Breast epithelium (tissue), 4 donors: ENCODE measurements at places on chromosomes 2 and 18.

DNA sequence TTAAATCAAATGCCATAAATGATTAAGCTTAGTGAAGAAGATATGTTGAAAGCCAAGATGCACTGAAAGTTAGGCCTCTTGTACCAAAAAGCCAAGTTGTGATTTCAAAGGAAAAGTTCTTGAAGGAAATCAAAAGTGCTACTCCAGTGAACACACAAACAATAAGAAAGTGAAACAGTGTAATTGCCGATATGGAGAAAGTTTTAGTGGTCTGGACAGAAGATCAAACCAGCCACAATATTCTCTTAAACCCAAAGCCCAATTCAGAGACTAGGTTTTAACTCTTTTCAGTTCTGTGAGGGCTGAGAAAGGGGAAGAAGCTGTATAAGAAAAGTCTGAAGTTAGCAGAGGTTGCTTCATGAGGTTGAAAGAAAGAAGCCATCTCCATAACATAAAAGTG, 101.8 kb upstream of the RPE start:
- no peak for DNase-seq

GRCh38 chr2:99956232-99957030, 186.0 kb downstream of the AFF3 start:
- no peak for DNase-seq

DNA sequence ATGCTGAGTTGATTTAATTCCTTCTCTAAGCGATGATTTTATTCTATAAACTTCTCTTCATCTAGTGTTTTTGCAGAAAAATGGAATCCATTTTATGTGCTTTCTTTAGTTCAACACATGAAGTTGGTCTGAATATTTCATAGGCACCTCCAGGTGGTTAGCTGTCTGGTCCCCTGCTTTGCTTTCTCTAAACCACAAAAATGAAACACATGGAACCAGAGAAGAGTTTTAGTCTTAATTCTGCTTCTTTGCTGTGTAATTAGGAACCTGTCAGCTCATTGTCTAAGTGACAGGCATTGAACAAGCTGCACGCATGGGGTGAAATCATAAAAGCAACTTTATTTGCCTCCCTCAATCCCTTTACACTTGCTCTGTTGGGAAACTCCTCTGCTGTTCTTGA, 150.4 kb downstream of the PIK3C3 start:
- no peak for DNase-seq

- no peak for DNase-seq
Measured at GRCh38 chr2:42457011-42457410, 36.8 kb downstream of the KCNG3 start.

DNA sequence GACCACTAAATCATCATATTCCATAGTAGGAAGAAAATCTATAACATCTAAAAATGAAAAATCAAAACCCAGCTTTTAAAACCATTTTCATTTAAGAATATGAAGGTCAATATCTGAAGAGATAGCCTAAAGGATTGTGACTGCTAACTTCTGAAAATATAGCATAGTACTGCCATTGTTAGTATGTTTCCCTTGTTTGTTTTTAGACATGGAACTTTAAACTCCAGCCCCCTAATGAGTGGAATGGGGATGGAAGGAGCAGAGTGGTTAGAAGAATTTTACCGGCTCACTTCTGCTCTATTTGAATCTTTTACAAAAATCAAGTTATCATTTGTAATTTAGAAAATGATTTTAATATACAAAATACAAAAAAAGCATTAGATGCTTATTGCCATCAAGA, 169.0 kb downstream of the CD226 start:
- DNase-seq = no peak

DNA sequence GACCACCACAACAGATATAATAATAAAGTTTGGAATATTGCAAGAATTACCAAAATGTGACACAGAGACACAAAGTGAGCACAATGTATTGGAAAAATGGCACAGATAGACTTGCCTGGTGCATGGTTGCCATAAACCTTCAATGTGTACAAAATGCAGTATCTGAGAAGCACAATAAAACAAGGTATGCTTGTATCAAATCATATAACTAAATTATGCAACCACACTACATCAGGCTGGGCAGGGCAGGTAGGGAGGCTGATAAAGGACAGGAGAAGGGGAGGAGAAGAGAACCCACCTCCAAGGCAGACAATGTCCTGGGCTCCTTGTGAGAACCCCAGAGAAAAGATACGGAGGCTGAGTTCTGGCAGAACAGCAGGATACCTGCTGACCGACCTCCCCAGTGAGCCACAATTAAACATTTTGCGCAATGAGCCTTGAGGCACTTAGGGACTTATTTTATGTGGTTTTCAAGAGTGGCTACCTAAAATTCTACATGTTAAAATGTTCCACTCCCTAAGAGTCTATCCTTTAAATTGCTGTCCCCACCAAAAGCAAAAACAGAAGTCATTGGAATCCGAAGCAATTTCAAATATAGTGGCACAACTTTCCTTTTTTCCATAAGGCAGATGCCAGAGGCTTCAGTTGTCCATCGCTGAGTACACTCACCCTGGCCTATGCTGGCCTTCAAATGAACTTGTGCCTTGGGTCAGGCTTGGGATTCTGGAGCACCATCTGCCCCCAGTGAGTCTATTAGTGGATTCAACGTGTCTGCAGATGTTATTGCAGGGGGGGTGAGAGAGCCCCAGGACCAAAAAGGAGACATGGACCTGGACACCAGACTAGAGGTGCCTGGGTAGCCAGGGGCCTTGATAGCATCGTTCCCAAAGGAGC, 16.8 kb downstream of the WDFY1 start:
- no peak for DNase-seq

DNA sequence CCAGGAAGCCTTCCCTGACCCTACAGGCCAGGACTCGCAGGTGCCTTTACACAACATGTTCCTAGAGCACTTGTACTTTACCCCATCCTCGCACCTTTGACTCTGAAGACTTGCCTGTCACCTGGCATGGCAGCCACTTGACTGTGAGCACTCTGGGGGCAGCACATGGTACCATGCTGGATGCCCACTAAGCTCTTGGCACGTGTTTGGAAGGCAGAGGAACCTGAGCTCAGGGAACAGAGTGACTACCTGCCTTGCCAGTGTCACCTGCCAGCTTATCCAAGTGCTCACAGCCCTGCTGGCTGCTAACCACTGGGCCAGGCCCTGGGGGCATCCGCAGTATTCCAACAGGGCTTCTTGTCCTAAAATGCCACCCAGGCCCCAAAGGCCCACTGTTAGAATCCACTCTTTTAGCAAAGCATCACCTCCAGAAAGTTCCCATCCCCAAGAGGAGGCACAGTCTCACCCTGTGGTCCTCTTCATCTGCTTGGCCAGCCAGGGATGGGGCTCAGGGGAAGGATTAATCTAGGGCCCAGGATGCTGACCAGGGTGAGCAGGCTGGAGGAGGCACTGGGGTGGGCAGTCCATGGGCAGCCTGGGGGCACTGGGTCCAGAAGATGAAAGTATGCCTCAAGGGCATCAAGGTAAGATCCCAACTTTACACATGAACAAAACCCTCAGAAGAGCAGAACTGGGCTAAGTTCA, 57.0 kb downstream of the ZBTB7C start:
- no peak for DNase-seq

DNA sequence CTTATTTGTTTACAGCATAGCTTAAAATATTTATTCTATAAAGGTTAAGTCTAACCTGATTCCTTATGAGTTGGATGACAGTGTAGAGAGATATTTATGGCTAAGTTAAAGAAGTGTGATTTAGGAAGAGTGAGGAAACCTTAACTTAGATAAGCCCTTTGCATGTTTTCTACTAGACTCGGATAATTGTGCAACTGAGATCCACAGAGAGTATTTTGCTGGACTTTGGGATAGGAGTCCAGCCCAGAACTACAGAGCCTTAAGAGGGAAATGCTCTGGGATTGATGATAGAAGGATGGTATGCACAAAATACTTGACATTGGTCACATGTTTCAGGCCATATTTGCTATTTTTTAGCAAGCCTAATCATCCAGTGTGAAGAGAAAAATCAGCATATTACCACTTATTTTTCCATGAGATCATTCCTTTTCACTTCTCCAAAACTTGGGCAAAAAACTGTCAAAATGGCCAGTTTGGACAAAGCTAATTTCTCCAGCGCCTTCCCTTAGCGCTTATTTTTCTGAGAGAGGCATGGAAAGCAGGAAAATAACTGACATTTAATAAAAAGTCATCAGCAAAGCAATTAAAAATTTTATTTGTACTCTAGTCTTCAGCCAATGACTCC, 3.1 kb downstream of the CD28 start:
- no peak for DNase-seq

- DNase-seq = no peak
Measured at GRCh38 chr18:13909141-13909940, 6.0 kb downstream of the MC2R start.

DNA sequence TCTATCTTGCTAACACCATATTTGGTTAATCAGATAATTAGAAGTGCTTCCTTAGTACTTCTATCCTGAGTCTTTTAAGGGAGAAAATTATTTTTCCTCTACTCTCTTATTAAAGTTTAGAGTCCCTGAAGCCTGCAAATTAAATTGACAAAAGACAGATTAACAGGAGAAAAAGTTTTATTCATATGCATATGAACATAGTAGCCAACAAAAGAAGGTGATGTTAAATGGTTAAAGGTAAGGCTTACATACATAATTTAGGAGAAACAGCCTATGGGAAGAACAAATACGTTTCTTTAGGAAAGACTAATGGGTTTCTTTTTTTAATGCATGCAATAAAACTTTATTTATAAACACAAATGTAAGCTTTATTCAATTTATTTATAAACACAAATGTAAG, 805.0 kb downstream of the CPS1 start:
- no peak for DNase-seq

GRCh38 chr18:47748847-47749599, 181.4 kb downstream of the SMAD2 start:
- DNase-seq = peak; percentile 75
